Urinary bladder (tissue), 4 donors: ENCODE measurements at places on chromosomes 2 and 18. TPM values are rescaled to one million over a fixed set of nuclear protein-coding genes. Genes with fewer than 3 reads are reported as not detected.

GCG gene
- total RNA-seq = not detected

CHRNG gene
- total RNA-seq = 3.5 TPM

ALPP gene
- total RNA-seq = not detected

ADAM23 gene
- 7.4 TPM for total RNA-seq

DNA sequence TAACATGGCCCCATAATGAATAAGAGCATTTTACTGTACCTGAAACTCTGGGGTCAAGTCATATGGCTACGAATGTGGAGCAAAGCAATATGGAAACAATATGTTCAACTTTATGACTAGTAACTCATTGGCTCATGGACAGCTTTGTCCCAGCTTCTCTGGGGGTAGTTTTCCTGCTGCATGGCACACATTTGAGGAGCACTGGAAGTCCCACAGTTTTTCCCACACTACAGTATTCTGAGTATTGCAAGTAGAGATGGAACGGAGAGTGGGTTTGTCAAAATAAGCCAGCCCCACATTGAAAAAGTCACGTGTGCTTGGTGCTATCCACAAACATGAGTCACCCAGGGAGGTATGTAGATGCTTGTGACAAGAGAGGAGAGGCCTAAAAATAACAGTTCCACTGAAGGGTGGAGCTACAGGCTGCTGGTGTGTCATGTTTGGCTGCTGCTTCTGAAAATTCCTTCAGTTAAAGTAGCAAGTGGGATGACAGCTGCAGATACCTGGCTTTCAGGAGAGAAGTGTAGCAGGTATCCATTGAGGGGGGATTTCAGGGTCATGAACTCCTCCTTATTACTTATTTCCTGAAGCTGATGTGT, 48.2 kb upstream of the CTAGE1 start:
- DNase-seq = no peak

- DNase-seq = no peak
Measured at GRCh38 chr18:23671564-23671963, 8.9 kb upstream of the ANKRD29 start.

MYO5B gene
- 8.8 TPM for total RNA-seq

MYO1B gene
- 138 TPM for total RNA-seq

DNA sequence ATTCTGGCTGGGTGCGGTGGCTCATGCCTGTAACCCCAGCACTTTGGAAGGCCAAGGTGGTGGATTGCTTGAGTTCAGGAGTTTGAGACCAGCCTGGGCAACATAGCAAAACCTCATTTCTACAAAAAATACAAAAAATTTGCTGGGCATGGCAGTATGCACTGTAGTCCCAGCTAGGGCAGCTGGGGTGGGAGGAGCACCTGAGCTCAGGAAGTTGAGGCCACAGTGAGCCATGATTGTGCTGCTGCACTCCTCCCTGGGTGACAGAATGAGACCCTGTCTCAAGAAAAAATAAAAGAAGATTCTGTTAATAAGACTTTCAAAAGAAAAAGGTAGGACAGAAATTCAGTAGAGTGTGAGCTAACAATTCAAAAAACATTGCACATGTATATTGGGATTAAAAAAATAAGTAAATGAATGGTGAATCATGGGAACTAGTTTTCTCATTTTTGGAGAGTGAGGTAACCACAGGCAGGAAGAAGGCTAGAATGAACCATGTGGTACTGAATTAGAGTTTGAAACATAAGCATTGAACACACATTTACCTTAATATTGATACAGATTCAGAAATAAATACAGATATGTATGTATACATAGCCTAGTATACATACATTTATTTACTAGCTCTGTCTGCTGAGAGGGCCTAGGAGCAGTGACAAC, 53.5 kb downstream of the NCOA1 start:
- DNase-seq = no peak

FSHR gene
- 0.69 TPM for total RNA-seq

DNA sequence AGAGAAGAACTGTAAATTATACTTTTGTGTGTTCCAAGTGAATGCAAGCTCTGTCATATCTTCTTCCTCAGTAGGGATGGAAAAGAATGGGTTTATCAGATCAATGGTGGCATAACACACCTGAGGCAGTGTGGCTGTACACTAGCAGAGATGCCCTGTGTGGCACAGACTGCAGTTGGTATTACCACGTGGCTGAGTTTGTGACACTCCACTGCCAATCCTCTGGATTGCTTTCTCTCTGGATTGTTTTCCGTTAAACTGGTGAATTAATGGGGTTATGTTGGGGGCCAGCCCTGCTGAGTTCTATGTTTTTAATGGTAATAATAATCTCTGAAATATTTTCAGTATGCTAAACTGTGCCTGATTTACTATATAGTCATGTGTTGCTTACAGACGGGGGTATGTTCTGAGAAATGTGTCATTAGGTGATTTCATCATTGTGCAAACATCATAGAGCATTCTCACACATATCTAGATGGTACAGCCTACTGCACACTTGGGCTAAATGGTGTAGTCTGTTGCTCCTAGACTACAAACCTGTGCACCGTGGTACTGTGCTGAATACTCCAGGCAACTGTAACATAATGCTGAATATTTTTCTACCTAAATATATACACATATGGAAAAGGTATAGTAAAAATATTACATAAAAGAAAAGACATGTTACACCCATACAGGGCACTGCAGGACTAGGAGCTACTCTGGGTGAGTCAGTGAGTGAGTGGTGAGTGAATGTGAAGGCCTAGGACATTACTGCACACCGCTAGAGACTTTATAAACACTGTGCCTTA, 84.7 kb upstream of the ST6GAL2 start:
- DNase-seq = no peak

- no peak for DNase-seq
Measured at GRCh38 chr2:96260387-96261260, 5.2 kb downstream of the TMEM127 start.

SERPINB11 gene
- 3.5 TPM for total RNA-seq

SNTG2 gene
- 0.69 TPM for total RNA-seq

CD207 gene
- total RNA-seq = not detected

- no peak for DNase-seq
Measured at GRCh38 chr2:235678712-235679111, 184.9 kb downstream of the AGAP1 start.

DNA sequence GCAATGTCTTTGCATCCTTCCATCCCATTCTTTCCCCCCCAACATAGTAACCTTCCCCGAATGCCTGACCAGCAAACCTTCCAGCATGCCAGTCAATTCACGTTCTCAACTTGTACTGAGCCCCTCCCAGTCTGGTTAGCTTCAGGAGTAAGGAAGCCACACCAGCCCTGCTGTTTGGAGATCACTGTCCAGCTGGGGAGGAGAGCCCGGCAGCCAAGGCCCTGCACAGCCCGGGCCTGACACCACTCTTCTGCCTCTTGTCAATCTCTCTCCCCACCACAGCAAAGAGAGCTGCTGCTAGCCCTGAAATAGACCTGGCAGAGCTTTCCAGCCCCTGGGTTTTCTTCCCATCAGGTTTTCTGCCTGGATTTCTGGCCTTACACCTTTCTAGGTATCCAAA, 185.8 kb upstream of the ID2 start:
- no peak for DNase-seq

DNA sequence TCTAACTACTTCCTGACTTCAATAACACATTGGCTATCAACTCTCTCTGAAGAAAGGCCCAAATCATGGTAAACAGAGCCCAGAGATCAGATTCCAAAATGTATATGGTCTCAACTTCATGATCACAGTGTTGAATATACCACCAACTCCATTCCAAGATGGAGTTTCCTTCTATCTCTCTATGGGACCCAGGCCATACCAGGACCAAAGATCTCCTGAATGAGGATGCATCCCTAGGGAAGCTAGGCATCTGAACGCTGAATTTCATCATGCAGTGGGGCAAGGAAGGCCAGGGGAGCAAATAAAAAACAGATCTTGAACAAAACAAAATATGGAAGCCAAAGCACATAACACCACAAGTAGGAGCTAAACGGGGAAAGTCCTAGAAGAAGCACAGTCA, 320.7 kb upstream of the PKDCC start:
- DNase-seq = no peak

DNA sequence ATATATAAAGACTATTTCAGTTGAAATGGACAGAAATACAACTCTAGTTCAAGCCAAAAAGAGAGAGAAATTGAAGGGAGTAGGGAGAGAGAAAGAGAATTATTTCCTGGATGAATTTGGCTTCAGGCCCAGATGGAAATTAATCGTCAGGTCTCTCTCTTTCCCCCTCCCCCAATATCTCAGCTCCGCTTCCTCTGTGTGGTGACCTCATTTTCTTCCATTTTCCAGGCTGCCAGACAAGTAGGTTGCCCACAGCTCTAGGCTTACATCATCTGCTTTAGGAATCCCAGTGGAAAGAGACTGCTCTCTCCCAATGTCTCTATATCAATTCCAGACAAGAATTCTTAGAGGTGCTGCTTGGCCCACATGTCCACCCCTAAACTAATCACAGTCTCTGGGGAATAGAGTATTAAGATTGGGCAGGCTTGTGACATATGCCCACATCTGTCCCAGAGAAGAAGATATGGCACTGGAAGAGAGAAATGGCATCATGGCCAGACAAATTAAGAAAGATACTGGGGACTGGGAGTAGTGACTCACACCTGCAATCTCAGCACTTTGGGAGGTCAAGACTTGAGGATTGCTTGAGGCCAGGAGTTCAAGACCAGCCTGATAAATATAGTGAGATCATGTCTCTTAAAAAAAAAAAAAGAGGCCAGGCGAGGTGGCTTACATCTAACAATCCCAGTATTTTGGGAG, 37.2 kb upstream of the CFAP36 start:
- no peak for DNase-seq

GRCh38 chr2:147031897-147032296, 812.9 kb upstream of the ACVR2A start:
- DNase-seq = no peak

PTPN2 gene
- 36.9 TPM for total RNA-seq
